ENCODE measurements at places on chromosomes 3 and 15.

- H3K27ac ChIP-seq, result no peak overlapping the region
- no peaks in the 10 kb centered on the region for H3K27me3 ChIP-seq
- DNase-seq, result no peak
- H3K4me1 ChIP-seq, result no peaks in the 10 kb centered on the region
These were observed 165.4 kb downstream of the CFAP20DC start for GRCh38 chr3:58884453-58884852.

DNA sequence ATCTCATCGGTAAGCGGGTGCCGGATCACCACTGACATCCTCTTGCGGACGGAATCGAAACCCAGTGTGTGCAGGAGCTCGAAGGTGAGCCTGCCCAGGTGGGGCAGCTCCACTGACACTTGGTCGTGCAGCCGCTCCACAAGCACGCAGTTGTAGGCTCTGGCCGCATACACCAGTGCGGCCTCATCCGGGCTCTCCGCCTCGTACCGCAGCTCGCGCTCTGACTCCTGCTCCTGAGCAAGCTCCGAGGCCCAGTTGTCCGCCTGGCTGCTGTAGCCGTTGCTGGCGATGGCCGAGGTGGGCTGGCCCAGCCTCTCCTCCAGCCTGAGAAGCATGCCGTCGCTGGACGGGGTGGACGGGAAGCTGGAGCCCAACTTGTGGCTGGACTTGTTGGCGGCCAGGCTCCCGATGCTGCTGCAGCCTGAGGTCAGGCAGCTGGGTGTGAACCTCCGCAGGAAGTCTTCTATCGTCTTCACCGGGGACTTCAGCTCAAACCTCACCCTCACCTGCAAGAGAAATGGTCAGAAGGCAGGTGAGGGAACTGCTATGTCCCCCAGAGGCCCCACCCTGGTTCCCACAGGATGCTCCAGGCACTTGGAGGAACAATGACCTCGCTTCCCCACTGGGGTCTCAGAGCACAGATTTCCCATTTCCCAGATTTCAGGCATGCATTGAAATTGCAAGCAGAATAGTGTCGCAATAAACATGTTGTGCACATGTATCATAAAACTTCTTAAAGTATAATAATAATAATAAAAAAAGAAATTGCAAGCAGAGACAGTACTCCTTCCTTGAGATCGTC, 149.2 kb downstream of the ATP10A start:
- H3K4me1 ChIP-seq, result peaks cover 11% of the 10 kb centered on the region
- DNase-seq, result no peak
- no peaks in the 10 kb centered on the region for H3K36me3 ChIP-seq
- no peak overlapping the region for H3K4me3 ChIP-seq
- peaks cover 8% of the 10 kb centered on the region for H3K27me3 ChIP-seq

GRCh38 chr15:31867536-31868442, 162.5 kb upstream of the CHRNA7 start:
- H3K27ac ChIP-seq, result no peak overlapping the region
- DNase-seq, result peak; percentile 84
- peaks cover 57% of the 10 kb centered on the region for H3K4me1 ChIP-seq
- H3K27me3 ChIP-seq, result peaks cover 12% of the 10 kb centered on the region

GRCh38 chr15:75213768-75214221, 12.1 kb downstream of the C15orf39 start:
- H3K27ac ChIP-seq, result no peak overlapping the region
- no peak for DNase-seq
- H3K36me3 ChIP-seq, result no peaks in the 10 kb centered on the region
- H3K4me1 ChIP-seq, result peaks cover 10% of the 10 kb centered on the region

- no peaks in the 10 kb centered on the region for H3K4me1 ChIP-seq
- no peaks in the 10 kb centered on the region for H3K36me3 ChIP-seq
- no peak overlapping the region for H3K4me3 ChIP-seq
- DNase-seq, result no peak
These were observed 38.3 kb upstream of the ATOSA start for GRCh38 chr15:52717481-52717880.

Data from glutamatergic neuron (in vitro differentiated cells).